Osteocyte (in vitro differentiated cells): ENCODE measurements at places on chromosomes 13 and 19. TPM values are rescaled to one million over a fixed set of nuclear protein-coding genes. Genes with fewer than 3 reads are reported as not detected.
A peak's percentile ranks its signal among the peaks of the same experiment; 100 is the strongest.

- no peak for DNase-seq
These were observed 3.1 kb downstream of the AMH start for GRCh38 chr19:2252055-2252796.

GRCh38 chr13:99813336-99814095, 158.1 kb downstream of the ZIC5 start:
- DNase-seq: no peak

GRCh38 chr13:29422015-29422414, 173.5 kb downstream of the SLC7A1 start:
- DNase-seq: no peak

- no peak for DNase-seq
These were observed 73.4 kb downstream of the COL4A2 start for GRCh38 chr13:110380359-110381028.

DNA sequence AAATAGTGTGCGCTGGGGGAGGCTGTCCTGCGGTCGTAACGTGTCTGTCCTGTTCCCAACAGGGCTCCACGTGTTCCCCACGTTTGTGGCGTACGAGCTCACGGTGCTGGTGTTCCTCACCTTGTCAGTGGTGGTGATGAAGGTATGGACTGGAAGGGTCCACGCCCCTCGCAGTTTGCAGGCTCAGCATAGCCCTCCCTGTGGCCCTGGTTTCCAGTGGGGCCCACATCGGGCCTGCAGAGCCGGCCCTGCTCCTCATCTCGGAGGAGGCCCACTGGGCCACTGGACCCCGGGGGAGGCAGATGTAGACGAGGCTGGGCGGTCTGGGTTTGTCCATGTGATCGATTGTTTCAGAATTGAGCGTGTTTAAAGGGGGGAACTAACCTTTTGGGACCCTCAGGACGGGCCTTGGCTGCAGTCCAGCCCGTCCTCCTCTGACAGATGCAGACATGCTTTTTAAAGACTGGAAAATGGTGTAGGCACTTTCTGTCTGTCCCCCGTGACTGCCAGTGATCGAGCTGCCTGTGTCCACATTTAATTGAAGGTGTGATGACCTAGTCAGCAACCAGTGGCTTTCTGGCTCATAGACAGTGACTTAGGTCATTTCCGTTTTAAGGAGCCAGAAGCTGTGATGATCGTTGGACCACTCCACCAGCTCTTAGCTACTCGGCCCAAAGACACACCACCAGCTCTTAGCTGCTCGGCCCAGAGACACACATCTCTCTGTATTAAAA, 37.1 kb upstream of the TFDP1 start:
- peak; percentile 67 for DNase-seq

Gene FLT3
- total RNA-seq: not detected in 2 replicates

Gene NKG7
- not detected in 2 replicates for total RNA-seq

Gene RETN
- not detected in 2 replicates for total RNA-seq

Gene KCNN4
- total RNA-seq: 0.64 and 1.5 TPM in 2 replicates
